ENCODE measurements at places on chromosomes 4 and X.

GRCh38 chr4:74628852-74629620 is 165.3 kb downstream of the BTC start:
- no peak for DNase-seq

- no peak for DNase-seq
Observed at GRCh38 chr4:26670903-26671537, 87.1 kb downstream of the TBC1D19 start.

DNA sequence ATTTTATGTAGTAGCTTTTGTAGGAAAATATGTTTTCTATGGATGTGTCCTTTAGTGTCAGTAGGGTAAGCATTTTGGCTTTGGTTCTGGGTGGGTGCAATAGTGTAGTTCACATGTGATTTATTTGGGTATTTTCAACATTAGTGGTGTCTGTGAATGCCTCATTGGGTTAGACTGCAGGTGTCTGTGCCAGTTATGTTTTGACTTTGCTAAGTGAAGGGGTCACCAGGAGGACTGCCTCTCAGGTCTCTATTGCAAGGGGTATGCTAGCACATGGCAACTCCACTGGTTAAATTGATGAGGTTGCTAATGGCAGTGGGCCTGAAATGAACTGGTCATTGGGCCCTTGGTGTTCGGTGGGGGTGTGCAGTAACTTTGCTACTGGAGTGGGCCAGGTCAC is 467.1 kb downstream of the NAF1 start:
- no peak for DNase-seq

DNA sequence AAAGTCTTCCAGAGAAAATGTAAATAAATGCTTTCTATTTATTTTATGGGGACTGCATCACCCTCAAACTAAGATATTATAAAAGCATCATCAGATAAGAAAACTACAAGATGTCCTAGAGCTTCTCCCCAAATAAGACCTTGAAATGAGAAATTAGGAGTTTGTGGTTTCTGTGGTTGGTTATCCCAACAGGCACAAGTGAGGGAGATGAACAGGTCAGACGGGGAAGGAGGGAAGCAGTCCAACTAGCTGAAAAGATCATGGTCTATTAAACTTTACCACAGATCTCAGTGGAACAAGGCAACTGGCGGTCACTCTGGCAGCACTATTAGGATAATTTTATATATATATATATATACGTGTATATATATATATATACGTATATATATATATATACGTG is 319.3 kb upstream of the GRID2 start:
- DNase-seq = no peak

DNA sequence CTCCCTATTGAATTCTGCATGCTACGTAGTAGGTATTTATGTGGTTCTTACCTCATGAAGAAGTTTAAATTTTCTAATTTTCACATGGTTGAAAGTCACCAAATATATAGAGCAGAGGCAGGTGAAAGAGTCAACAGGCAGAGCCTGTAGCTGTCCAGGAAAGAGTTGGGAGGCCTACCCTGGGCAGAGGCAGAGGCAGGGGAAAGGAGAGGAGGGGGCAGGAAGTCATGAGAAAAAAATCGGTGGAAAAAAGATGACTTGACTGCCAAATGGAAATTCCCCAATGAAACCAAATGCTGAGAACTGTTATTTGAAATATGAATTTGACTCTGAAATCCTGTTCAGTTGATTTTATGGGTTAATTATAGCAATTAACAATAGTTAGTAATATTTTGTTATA is 23.1 kb upstream of the GPR34 start:
- DNase-seq = no peak

Data from left renal pelvis (tissue), 4 donors.